Amniotic stem cell (primary cell): ENCODE measurements at places on chromosomes 1 and 21.

- no peak for DNase-seq
These were observed 2.8 kb downstream of the IFI16 start for GRCh38 chr1:159012495-159012894.

DNA sequence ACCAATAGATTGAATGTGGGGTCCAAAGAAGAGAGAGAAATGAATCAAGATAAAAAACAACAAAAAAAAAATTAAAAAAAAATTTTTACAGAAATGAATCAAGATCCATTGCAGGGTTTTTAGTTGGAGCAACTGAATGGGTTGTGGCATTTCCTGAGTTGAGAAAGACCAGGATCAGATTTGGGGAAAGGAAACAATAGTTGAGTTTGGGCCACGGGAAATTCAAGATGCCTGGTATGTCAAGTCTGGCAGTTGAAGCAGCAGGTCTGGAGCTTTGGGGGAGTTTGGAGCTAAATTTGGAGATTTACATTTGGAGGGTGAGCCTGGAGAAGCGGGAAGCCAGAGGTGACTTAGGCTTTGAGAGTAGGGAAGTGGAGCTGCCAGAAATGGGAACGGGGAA, 22.6 kb downstream of the ATP8B2 start:
- no peak for DNase-seq

- DNase-seq = no peak
These were observed 359.2 kb downstream of the PBX1 start for GRCh38 chr1:164918140-164918539.

- no peak for DNase-seq
These were observed 53.1 kb upstream of the ATF3 start for GRCh38 chr1:212555426-212555825.

DNA sequence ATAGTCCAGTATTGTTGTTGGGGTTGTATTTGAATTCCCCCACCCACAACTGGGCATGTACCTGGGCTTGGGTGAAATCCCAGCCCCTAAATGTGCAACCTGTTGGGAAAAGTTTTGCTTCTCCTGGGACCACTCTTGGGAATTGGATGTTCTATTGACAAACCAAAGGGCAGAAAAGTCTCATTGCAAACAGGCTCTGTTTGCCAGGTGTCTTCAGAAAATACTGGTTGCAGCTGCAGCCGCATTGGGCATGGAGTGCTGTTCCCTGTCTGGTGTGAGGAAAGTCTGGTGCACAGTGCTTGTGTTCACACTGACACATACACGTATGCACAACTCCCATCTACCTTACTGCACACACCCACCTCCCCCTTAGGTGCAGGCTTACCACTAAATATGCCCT, 12.1 kb downstream of the PTPRU start:
- no peak for DNase-seq
